ENCODE measurements at places on chromosomes 16 and 17.

DNA sequence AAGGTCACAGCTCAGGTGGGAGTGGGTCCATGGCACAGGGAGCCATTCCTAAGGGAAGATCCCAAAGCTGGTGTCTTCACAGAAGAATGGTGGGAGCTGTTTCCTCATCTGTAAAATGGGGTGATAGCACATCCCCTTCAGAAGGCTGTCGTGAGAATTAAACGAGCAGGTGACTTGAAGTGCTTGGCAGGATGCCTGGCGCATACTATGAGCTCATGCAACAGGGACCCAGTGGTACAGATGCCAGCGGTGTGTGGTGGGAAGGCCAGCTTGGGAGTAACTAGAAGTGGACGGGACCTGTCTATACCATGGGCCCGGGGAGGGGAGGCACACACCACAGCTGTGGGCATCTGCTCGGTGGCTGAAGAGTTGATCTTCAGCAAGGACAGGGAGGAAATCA lies 189.3 kb upstream of the TNRC6C start:
- DNase-seq = no peak

GRCh38 chr17:16444258-16444886 lies 29.0 kb downstream of the TRPV2 start:
- DNase-seq = no peak

- no peak for DNase-seq
Observed at GRCh38 chr17:80025796-80026195, 9.9 kb downstream of the TBC1D16 start.

DNA sequence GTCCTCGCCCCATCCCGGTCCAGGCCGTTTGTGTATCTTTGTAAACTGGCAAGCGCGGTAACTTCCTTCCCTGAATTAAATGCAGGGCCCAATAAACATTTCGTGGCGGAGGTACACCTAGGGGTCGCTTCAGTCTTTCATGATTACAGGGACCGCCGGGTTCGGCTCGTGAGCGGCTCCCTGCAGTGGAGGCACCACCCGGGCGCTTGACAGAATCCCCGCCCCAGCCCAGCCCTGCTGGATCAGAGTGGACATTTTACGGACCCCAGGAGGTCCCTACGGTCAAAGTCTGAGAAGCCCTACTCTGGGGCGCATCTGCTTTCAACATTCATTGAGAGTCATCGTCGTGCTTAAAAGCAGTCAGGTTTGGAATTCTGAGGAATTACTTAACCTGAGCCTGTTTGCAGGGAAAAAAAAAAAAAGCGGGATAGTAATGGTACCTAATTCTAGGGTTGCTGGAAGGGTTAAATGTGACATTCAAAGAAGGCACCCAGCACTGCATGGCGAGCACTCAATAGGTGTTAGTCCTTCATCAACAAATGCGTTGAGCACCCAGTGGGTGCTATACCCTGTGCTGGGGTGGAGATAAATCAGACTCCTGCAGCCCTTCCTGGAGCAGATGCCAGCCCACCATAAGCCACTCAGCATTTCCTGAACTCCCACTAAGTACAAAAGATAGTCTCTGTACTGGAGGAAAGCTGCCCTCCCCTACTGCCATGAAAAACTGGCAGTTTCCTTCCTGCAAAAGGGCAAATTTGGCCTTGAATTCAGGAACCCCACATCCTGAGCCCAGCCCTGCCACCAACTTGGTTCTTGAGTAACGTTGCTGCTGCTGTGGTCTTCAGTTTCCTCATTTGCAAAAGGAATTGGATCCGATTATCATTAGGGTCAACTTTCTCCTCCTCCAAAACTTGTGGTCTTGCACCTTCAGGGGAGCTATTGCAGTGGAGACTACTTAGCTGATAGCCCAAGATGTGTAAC lies 658 bp upstream of the DUSP3 start:
- no peak for DNase-seq

DNA sequence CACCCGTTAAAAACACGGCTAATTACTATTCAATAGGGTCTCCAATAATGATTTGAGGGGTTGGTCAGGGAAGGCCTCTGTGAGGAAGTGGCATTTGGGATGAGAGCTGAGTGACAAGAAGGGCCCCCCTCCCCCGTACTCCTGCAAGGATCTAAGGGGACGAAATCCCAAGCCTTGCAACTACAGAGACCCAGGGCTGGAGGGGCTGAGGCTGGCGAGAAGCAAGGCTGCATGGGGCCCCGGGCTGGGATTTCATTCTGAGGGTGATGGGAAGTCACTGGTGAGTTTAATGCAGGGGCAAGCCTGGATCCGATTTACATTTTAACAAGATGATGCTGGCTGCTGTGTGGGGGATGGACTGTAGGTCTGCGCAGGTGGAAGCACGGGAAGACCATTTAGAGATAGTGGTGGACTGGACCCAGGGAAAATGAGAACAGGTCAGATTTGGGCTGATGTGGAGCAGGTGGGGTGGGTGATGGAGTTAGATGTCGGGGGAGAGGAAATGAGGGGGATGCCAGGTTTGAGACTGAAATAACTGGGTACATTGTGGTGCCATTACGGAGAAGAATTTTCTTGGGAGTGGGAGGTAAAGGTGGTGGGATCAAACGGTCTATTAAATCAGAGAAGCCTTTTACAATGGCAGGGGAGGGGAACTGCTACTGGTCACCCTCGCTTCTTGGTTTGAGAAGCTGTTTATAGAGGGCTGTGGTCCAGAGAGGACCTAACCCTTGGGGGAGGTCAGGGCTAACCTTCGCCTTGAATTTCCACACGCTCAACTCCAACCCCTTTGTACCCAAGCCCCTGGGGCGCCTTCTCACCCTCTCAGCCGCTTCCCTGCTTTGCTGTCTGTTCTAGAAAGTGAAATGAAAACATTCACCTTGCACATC lies 932 bp upstream of the MYBBP1A start:
- no peak for DNase-seq

DNA sequence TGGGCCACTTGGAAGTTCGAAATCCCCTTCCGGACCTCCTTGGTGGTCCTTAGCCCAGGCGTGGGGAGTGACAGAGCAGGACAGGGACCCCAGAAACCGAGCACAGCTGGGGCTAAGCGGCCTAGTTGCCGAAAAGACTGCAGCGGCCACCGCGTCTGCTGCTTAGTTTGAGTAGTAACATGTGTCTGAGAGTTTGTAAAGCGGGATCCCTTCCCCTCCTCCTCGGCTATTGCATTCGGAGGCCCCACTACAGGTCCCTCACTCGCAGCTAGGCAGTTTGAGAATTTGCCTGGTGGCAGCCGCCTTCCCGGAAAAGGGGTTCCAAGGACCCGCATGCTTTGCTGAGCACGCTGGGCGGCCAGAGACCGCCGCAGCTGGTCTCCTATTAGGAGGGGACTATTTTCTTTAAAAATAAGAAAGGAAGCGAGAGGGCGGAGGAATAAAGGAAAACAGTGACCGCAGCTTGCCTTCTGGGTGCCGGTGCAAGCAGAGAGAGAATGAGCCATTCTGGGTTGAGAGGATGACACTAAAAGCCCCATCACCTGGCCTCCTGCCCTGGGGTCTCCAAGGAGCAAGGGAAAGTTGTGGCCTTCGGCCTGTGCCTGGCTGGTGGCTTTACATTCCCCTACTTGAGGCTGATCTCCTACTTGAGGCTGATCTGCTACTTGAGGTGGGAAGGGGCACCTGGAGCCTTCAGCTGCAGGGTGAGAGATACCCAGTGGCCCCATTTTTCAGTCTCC lies 1.1 kb upstream of the HOXB5 start:
- no peak for DNase-seq
